Tongue (tissue), 3 donors: ENCODE measurements at places on chromosomes 1 and 21. TPM values are rescaled to one million over a fixed set of nuclear protein-coding genes. Genes with fewer than 3 reads are reported as not detected.

- no peak for DNase-seq
Observed at GRCh38 chr1:112703706-112704105, 3.2 kb downstream of the RHOC start.

GRCh38 chr1:212638492-212639151 is 30.1 kb downstream of the ATF3 start:
- DNase-seq: no peak

- no peak for DNase-seq
Observed at GRCh38 chr1:112717263-112717873, 2.2 kb upstream of the PPM1J start.

The ABCG1 gene
- total RNA-seq: 20.9 TPM

DNA sequence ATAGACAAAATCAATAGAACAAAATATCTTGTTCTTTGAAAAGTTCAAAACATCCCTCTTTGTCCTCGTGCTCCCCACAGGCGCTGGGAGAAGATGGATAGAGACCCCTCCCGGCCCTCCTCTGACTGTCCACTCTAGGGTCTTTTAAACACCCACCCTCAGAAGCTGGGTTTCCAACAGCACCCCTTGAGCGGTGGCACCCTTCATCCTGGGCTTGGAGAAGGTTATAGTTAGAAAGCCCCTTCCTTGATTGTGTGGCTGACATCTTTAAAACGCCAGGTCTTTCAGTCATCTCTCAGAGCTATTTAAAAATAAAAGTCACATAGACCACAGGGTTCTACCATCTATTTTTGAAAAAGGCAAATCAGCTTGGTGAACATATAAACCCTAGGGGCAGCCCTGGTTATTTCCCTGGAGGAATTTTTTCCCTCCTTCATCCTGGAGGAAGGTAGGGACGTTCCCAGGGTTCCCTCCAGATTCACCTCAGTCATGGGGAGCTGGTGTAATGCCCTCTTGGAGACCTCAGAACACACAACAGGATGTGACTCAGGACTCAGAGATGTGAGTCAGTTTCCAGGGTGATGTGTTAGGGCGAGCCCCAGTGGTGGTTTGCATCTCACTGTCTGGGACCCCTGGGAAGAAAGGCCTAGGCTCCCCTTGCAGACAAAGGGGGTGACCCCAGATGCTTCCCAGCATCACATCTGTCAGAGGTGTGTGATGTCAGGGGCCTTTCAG is 138.5 kb downstream of the CLIC6 start:
- no peak for DNase-seq
